Suprapubic skin (tissue), 4 donors: ENCODE measurements at places on chromosomes 6 and 20. TPM values are rescaled to one million over a fixed set of nuclear protein-coding genes. Genes with fewer than 3 reads are reported as not detected.

SIRPB1 gene
- 0.38 TPM for total RNA-seq

- no peak for DNase-seq
Measured at GRCh38 chr6:148416330-148416965, 73.8 kb downstream of the SASH1 start.

DNA sequence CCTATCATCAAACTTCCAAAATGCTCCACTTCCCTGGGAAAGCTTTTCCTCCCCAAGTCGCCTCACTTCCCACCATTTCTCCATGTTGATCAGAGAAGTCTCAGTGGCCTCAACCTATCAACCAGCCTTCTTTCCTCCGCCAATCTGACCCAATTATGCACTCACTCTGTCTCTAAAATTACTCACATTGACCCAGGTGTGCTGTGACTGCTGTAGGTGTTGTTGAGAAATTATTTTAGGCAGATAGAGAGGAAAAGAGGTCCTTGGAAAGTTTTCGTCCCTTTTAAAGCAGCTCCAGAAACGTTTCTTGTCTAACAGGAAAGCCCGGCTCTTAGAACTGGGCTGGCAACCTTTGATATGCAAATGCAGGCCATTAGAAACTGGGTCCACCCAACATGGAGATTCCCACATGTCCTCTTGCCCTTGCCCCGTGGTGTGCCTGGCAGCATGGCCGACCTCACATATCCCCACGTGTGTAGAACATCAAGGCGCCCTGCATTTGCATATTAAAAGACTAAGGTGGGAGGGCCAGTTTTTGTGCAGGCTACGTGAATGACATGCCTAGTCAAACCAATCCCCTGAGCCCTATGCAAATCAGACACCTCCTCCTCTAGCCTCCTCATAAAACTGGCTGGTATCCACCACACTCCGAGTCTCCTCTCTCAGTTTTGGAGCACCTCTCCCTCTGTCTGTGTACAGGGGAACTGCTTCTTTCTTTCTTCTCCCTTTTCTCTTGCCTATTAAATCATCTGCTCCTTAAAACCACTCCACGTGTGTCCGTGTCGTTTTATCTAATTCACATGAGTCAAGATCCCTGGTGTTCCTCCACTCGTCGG is 12.9 kb downstream of the IPCEF1 start:
- DNase-seq: no peak

SLA2 gene
- total RNA-seq: 0.30 TPM

DNA sequence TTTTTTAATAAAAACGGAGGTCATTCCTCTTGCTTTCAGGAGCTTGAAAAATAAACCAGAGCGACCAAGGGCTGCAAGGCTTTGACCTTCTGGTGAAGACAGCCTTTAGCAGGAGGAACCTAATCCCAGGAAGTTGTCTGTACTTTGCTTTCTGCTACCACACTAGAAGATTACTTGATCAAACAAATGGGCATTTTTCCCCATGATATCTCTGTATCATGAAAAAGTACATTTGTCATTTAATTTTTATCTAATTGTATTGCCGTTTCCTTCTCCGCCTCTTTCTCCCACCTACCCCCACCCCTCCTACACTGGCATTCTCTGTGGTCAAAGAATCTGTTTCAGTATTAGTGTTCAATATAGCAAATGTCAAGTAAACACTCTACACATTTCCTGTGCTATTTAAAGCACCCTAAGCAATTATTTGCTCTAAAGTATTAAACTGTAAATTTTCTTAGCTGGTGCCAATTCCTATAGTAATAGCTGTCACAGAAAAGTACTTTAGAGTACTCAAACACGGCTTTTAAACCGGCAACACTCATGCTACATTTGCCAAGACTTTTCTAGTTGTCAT is 29.7 kb downstream of the ATXN1 start:
- DNase-seq: no peak

NR2E1 gene
- not detected for total RNA-seq

DNA sequence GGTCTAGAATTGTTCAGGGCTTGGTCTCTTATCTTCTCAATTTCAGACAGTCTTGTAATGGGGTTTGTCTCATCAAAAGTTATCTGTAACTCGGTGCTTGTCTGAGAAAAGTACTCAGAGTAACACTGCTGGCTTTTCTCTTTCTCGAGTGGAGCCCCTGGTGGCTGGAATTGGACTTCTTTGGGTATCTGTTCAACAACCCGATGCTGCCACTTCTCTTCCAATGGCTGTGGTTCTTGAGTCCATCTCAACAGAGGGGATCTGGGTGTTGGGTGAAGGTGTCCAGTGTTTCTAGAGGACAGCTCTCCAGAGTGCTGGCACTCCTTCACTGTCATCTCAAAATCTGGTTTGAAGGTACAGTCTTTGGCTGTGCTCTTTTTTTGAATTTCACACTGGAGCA is 24.6 kb downstream of the DST start:
- DNase-seq: no peak

DNA sequence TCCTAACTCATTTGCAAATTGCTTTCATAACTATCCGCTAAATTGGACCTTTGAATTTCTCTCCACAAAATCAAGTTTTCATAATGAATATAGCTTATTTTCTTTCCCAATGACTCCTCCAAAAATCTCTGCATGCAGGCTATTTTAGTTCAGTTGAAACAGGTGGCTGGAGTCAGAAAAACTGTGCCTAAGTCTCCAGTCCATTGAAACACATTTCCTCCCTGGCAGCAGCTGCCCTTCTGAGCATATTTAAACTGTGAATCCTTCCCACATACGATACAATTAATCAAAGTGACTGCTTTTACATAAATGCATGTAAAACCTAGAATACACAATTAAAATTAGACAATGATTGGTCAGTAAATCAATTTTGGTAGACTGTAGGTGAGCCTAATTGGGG is 344.6 kb upstream of the MARCKS start:
- DNase-seq: no peak
